Activated T-helper 9 cell treated with anti-CD3 and anti-CD28 coated beads, Interleukin-2, amount 50 U/mL, for 16 hours (primary cell): ENCODE measurements at places on chromosomes 2 and 18.

- DNase-seq: no peak
Measured at GRCh38 chr18:22624176-22624575, 206.5 kb upstream of the CTAGE1 start.

- no peak for DNase-seq
Measured at GRCh38 chr2:64065516-64065915, 46.3 kb upstream of the VPS54 start.

DNA sequence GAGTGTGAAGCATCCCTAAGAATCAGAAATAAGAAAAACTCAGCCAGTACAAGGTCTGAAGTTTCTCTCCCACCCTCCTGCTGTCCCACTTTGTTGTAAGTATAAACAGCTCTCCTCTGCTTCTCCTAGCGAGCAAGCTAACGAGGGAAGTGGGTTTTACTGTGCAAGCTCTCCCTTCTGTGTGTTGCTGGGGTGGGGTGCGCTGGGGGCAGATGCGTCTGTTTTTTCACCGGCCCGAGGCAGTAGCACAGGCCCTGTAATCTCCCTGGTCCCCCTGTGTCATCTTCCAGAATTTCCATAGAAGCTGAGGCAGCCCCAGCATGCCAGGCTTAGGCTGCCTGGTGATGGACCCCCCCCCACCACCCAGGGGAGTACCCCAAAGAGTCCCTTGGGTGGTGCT lies 9.4 kb upstream of the CXCR4 start:
- no peak for DNase-seq

DNA sequence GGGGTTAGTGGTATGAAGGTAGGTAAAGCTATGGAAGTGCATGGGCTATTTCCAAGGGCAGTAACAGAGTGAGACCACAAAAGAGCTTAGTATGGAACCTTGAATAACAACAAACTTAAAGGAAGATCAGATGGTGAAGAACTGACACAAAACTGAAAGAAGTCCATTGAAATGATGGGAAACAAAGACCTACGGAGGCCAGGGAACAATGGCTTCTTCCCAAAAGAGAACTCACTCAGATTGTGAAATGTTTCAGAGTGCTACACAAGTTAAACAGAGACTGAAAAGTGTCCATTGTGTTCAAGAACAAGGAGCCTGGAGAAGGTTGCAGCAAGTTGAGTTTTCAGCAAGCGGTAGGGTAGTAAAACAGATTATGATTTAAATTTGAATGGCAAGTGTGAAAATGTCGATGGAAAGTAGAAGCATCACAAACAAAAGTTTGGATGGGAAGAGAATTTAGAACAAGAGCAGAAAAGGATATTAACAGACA lies 700.0 kb upstream of the NXPH2 start:
- no peak for DNase-seq

- DNase-seq: peak; percentile 26
Measured at GRCh38 chr18:11851806-11852337, 659 bp downstream of the CHMP1B start.

DNA sequence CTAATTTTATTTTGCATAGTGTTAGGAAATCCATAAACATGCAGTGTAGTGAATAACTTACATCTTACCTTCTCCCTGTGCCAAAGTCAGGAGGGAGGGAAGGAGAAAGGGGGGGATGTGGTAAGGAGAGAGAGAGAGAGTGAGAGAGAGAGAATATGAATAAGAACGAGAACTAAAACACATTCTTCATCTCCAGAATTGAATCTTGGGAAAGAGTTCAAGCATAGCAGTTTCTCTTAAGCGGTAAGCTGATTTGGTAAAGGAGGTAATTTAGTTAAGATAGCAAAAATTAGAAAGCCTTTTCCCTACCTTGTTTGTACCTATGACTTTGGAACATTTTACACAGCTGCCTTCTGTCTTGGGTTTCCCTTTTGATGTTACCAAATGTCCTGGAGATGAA lies 15.7 kb downstream of the ERMN start:
- DNase-seq: no peak

DNA sequence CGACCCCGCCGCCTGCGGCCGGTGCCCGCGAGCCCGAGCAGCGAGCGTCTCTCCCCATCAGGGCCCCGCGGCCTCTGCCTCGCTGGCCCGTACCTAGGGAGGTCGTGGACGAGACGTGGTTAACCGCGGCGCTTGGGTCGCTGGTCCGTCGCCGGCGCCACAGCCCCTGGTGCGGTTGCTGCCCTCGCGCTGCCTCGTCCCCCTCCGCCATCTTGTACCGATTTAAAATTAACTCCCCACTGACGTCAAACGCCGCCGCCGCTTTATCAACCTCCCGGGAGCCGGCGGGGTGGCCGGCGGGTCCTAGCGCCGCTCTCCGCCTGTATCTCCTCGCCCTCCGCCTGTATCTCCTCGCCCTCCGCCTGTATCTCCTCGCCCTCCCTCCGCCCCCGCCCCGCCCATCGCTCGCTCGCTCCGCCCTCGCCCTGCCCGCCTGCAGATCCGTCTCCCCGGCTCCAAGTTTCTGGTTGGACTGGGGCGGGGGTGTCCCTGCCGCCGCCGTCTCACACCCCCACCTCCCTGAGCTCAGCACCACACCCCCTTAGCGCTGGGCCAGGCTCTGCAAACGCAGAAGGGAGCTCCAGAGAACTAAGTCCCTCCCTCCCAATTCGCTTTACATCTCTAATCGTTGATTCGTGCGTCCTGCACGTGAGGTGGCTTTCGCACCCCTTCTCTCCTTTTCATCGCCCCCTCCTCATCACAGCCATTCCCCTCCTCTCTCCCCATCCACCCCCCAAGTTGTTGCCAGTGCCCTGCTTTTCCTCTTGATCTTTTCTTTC lies at the start of gene ATL2:
ATL2 (minus strand) TSS at position 224 of the 779 bp plus-strand sequence; CDS start at position 211, 13 bp downstream.
- peak; percentile 88 for DNase-seq

GRCh38 chr2:206164261-206164862 lies 4.7 kb downstream of the EEF1B2 start:
- DNase-seq: no peak

DNA sequence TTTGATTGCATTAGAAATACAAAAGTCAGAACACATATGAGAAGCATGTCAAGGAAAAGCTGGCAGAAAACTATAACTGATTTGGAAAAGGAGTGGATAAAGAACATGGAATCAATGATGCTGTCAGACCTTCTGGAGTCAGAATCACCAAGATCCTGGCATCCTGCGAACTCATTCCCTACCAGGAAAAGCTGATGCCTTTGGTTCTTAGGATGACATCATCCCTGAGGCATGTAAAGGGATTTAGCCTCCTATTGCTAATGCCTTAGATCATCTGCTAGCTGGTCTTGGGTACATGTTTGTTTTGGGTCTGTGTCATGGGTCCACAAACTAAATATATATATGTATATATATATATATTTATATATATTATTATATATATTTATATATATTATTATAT lies 680.7 kb downstream of the EPHA4 start:
- DNase-seq: no peak

DNA sequence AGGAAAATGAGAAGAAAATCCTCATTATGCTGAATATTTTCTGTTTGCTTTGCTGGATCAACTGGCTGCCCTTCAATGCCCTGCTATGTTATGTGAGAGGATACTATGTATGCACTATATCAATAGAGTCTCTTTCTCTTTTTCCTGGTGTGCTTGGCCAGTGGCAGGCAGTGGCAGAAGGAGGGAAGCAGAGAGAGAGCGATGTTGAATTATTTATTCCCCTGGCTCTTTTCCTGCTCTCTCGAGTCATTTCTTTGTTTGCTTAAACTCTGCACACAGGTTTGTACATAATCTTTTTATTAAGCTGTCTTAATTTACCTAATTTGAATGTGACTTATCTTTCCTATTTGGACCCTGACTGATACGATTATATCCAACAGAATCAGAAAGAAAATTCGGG lies 1727.3 kb downstream of the SUCLG1 start:
- no peak for DNase-seq

GRCh38 chr2:234502285-234502918 lies 5.5 kb upstream of the ARL4C start:
- DNase-seq: no peak

DNA sequence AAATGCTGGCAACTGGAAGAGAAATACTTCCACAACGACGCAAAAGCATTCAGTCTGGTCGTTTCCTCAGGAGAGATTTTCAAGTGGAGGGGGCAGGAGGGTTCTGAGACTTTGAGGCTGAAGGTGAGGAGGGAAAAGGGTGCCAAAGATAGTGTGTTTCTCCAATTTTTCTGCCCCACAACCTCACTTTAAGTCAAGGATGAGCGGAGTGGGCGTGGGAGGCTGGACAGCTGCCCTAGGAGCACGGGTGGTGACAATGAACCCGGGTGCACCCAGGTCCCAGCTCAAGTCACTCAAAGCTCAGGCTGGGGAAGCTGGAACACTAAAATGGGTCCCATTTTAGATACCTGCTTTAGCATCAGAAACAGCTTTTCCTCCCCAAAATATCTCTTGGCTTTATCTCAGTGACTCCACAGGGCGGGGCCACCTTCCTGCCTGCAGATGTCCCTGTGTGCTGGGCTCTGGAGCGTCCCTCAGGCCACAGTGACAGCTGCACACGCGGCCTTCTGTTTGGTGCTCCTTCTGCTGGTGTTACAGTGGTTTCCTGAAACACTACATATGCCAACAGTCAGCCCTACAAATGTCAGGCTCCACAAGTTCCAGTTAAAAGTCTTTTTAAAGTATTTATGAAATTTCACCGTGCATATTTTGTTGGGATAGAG lies 1.4 kb upstream of the MBP start:
- DNase-seq: no peak

GRCh38 chr2:171226461-171226860 lies 65.8 kb upstream of the TLK1 start:
- no peak for DNase-seq

GRCh38 chr2:205814039-205814364 lies 131.7 kb downstream of the NRP2 start:
- DNase-seq: no peak

GRCh38 chr2:2825516-2826208 lies 494.6 kb upstream of the MYT1L start:
- DNase-seq: no peak

DNA sequence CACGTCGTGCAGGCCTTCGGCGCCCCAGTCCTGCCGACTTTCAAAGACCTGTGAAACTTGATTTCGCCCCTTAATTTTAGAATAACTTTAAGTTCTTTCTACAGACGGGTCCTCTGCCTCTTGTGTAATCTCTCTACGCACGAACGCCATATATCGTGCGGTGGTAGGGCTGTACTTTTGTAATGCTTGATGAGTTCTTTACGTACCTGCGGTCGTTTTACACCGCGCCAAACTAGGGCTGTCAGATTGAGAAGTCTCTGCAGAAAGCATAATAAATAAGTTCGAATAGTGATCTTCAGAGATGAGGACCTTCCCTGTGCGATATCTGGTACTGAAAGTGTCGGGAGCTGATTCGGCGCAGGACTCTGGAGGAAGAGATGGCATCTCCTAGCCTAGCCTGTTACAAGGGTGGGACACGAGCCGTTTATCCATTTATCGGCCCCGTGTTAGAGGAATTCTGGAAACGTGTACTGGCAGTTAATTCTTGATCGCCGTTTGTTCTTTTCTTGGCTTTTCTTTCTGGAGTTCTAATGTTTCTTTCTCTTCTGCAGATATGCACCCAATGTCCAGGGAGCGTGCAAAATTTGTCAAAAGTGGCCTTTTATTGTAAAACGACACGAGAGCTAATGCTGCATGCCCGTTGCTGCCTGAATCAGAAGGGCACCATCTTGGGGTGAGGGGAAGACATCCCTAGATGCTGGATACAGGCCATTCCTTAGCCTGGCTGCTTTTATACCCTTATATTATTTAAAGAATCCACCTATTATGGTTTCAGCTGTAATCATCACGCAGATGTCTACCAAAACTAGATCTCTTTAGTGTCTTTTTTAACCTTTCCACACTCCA lies 781 bp upstream of the SLC5A6 start:
- peak; percentile 19 for DNase-seq

- no peak for DNase-seq
Measured at GRCh38 chr2:207779523-207779922, 9.8 kb upstream of the FZD5 start.
